ENCODE measurements at places on chromosomes 2 and 18.

- DNase-seq, result no peak
Measured at GRCh38 chr2:43998263-43998662, 2.5 kb upstream of the LRPPRC start.

GRCh38 chr18:59459369-59460071 lies 100.5 kb upstream of the LMAN1 start:
- peak; percentile 58 for DNase-seq

DNA sequence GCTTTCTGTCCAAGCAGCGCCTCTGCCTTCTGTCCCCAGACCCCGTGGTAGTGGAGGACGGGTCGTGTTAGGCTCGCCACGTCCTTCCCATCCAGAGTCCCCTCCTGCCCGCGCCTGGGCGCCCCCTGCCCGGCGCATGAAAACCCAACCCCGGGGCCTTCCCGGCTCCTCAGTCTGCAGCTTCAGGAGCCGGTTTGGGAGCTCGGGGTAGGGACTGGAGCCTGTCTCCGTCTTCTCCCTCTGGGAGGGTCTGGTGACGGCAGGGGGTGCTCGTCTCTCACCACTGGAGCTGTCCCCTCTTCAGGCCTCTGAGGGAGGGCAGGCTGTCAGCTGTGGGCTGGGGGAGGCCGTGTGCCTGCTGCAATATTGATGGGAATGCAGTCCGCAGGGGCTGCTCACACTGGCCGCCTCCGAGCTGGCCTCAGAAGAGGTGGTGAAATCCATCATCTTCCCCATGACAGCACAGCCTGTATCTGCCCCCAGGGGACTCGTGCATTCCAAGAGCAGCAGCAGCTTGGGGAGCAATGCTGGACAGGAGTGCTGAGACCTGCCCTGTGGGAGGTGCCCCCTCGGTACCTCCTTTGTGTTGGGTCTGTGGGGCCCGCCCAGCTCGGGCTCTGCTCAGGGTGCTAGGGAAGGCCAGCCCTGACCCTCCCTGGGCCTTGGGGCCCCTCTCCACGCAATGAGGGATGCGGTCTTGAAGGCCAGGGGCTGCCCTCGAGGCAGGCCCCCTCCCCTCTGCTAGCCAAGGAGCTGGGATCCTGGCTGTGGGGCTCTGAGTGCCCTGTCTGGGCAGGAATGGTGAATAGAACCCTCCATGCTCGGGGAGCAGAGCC lies 17.8 kb upstream of the KLHL30 start:
- DNase-seq, result peak; percentile 49

DNA sequence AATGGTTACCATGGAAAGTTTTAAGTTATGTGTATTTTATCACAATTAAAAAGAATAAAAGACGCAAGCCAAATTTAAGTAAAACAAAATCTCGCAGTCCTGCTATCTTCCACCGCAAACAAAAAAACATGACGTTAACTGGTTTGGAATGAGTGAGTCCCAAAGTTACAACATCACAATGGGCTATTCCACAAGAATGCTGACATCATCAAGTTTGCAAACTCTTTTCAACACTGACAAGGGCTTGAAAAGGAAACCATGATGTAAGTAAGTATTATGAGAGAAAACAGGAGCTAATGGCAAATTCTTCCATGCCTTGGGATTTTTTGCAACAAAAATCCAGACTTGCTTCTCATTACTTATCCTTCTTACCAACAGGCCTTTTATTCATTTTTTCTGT lies 31.1 kb downstream of the SIGLEC15 start:
- no peak for DNase-seq

GRCh38 chr2:235747786-235748091 lies 253.9 kb downstream of the AGAP1 start:
- DNase-seq, result peak; percentile 59

DNA sequence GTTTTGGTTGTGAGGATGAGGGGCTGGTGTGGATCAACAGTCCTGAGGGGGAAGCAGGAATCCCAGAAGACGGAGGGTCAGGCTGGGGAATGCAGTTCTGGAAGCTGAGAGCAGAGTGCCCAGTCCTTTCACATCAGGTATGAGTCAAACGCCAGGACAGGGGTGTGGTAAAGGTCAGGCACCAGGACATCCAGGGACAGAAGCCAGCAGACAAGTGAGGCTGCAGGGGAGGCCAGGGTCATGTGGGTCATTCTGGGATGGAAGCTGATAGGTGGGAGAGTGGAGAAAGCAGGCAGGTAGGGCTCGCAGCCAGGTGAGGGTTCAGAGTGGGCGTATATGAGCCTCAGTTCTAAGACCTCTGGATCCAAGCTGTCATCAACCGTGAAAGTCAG lies 12.8 kb upstream of the GNLY start:
- DNase-seq, result no peak

DNA sequence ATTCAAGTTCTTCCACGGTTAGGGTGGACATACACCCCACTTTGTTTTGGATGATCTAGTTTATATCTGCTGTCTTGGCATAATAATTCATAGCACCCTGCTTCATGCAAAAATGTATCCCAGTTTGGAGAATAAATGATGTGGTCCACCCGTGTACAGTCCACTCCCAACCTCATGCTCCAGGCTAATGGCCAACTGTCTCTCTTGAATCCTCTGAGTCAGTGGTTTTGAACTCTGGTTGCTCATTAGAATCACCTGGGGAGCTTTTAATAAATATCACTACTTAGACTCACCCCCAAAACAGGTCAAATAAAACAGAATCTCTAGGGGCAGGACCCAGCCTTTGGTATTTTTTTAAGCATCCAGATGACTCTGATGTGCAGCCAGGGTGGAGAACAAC lies 78.5 kb downstream of the SDC1 start:
- DNase-seq, result no peak

GRCh38 chr2:149399934-149400615 lies 69.7 kb downstream of the LYPD6 start:
- DNase-seq, result no peak

DNA sequence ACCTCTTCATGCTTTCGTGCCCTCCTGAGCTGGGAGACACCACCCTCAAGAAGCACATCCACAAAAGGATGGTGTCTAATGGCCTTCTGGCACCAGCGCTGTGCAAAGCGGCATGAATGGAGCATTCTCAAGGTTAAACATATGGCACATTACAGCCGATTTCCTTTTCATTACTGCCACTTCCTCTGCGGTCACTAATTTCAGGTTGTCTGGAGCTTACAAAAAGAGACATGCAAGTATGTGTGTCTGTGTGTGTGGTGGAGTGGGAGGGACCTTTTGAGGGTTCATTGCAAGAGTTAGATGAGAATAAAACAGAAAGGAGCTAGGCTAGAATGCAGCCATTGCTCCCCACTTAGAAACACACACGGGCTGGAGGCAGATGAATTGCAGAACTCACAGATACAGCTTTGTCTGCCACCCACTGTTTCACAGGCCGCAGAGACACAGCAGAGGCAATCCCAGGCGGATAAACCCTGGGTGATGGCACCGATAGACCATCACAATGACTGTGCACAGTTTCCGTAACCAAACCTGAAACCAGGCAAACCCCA lies 76.0 kb downstream of the TGIF1 start:
- peak; percentile 38 for DNase-seq

- peak; percentile 51 for DNase-seq
Measured at GRCh38 chr2:23169896-23170295, 215.1 kb upstream of the KLHL29 start.

DNA sequence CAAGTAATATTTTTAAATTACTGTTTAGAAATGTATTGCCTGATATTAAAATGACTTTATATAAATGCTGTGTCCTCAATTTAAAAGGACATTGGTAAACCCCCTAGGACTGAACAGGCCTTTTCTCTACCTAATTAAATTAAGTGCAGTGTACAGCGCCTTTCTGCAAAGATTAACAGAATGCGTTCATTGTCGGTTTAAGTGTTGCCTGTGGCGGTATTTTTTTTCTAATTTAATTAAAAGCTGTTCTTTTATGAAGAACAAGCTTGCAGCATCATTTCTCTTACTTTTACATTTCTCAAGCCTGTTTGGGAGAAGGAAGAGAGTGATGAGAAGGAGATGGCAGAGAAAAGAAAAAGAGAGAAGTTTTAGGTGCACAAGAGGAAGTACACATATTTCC lies 344.9 kb downstream of the CPS1 start:
- DNase-seq, result no peak

- no peak for DNase-seq
Measured at GRCh38 chr18:23057096-23057495, 78.2 kb upstream of the CABLES1 start.

DNA sequence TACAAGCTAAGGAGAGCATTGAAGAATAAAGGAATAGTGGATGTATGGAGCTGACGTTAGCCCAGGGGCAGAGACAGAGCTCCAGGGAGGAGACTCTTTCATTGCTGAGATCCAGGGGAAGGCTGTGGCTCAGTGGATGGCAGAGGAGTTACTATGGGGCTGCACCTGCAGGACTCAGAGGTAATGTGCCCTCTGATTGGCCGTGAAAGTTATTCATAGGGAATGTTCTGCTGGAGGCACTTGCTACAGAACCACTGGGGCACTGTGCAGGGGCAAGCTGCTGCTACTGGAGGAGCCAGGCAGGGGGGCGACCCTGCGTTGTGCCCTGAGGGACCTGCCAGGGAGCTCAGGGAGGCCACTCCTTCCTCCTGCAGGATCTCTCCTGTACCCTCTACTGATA lies 199.2 kb downstream of the PTPRM start:
- DNase-seq, result no peak

GRCh38 chr2:14602309-14602708 lies 30.2 kb upstream of the LRATD1 start:
- no peak for DNase-seq

DNA sequence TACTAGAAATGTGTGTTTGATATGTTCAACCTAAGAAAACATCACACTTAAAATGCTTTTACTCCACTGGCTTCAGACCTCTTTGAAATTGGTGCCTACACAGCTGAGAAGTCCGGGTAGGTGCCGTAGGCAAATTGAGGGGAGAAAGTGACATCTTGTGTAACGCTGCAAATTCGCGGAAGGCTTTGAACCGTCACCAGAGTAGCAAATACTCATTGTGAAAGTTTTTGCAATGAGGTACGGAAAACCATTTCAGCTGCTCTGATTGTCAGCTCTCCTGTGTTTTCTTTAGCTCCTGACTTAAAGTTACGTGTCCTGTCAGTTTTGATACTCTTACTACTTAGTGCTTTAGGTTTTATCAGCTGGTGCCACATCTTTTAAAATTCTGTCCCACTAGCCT lies 224.5 kb downstream of the FAM210A start:
- peak; percentile 40 for DNase-seq

- no peak for DNase-seq
Measured at GRCh38 chr2:71901466-71901865, 246.2 kb downstream of the CYP26B1 start.

DNA sequence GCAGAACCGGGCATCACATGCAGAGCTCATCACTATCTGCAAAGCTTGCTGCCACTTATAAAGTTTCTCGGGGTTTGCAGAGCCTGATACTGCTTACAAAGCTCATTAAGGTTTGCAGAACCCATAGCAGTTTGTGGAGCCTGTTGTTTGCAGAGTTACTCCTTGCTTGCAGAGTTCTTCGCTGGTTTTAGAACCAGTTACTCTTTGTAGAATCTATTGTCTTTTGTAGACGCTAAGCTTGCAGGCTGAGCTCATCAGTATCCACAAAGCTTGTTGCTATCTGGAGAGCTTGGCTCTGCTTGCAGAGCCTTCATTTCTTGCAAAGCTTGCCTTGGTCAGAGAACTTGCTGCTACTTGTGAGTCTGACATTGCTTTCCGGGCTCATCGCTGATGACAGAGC lies 106.9 kb downstream of the CELF4 start:
- no peak for DNase-seq

DNA sequence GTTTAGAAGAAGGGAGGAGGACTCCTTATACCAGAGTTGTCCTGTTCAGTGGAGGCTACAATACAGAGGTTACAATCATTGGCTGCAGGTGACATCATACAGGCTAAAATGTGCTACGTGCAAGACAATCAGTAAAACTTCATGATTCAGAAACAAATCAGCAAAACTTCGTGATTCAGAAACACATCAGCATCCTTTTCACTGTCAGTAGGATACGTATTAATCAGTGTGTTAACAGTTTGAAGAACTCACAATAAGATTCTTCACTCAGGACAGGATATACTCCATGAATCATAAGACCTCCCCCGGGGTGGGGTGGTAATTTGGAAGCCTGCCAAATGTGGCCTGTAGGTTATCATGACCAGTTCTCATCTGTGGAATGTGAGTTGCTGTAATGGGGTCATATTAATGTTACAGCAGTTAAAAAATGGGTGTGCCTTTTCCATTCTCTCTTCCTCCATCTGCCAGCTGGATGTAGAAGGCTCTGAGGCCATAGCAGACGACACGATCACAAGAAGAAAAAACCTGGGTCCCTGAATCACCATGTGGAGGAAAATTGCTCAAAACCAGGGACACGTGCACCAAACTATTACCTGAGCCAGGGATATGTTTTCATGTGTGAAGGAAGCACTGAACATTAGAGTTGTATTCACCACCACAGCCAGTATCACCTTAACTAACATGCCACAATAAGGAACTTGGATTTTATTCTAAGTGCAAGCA lies 134.8 kb upstream of the CREB1 start:
- peak; percentile 24 for DNase-seq

DNA sequence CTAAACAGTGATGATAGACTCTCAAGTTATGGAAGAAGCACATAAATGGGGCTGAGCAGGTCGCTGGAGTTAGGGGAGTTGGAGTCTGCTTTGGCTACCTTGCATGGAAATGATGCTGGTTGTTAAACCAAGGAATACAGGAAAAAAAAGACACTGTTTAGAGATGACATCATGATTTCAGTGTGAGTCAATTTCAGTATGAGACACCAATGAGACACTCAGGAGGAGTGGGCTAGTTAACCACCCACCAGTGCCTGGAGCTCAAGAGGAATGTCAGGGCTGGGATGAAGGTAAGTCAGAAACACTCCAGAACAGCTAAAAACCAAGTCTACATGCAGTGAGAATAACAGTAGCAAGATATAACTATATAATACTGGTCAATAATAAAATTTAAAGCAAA lies 303.6 kb downstream of the SOX11 start:
- no peak for DNase-seq

DNA sequence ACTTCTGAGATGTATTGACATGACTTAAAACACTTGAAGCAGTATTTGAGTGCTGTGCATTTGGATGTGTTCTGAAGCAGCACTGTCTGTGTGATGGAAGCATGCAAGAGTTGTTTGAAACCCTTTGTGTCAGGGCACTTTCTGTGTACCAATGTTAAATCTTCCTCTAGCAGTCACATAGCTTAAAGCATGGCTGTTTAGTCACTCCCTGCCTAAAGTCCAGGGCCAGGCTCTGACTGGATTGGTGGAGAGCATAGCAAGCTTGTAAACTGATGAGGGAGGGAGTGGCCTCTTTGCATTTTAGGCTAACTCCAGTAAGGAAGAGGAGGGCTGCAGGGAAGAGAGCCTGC lies 73.5 kb downstream of the MYO1B start:
- peak; percentile 87 for DNase-seq

GRCh38 chr2:150811259-150811855 lies 323.9 kb upstream of the RND3 start:
- peak; percentile 87 for DNase-seq

GRCh38 chr2:139367416-139367815 lies 587.2 kb upstream of the NXPH2 start:
- no peak for DNase-seq
